ENCODE measurements at places on chromosomes 2 and 18. TPM values are rescaled to one million over a fixed set of nuclear protein-coding genes. Genes with fewer than 3 reads are reported as not detected.

HJURP gene
- total RNA-seq: 0.07 TPM

- DNase-seq: no peak
- H3K27ac ChIP-seq: no peak overlapping the region
- no peak overlapping the region for H3K4me3 ChIP-seq
- H3K36me3 ChIP-seq: no peaks in the 10 kb centered on the region
- no peaks in the 10 kb centered on the region for H3K4me1 ChIP-seq
These were observed 183.5 kb upstream of the FAM98A start for GRCh38 chr2:33782395-33783230.

GRCh38 chr2:2567776-2568175 is 236.7 kb upstream of the MYT1L start:
- H3K36me3 ChIP-seq: no peaks in the 10 kb centered on the region
- no peak for DNase-seq
- no peaks in the 10 kb centered on the region for H3K27me3 ChIP-seq
- no peaks in the 10 kb centered on the region for H3K4me1 ChIP-seq
- H3K4me3 ChIP-seq: no peak overlapping the region

- no peak for DNase-seq
- H3K36me3 ChIP-seq: no peaks in the 10 kb centered on the region
- H3K4me1 ChIP-seq: peaks cover 2% of the 10 kb centered on the region
- no peak overlapping the region for H3K27ac ChIP-seq
These were observed 209.6 kb downstream of the SLC8A1 start for GRCh38 chr2:40242315-40242714.

DNA sequence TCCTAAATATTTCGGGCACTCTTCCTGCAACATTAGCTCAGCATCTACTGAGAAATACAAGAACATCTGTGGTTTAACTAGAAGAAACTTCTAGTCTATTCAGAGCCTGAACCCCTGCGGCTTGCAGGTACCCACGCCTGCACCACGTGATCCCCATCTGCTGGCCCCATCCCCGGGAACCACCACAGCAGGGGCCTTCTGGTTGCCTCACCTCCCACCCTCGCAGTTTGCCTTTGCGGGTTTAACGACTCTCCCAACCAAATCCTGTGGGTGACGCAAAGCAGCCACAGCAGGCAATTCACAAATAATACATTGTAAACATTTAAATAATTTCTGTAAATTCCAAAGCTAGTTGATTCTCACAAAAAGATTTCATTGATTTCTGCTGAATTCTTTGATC is 90.2 kb upstream of the TMEM18 start:
- H3K4me1 ChIP-seq: no peaks in the 10 kb centered on the region
- DNase-seq: no peak
- no peaks in the 10 kb centered on the region for H3K27me3 ChIP-seq
- H3K36me3 ChIP-seq: no peaks in the 10 kb centered on the region
- H3K27ac ChIP-seq: no peak overlapping the region

DNA sequence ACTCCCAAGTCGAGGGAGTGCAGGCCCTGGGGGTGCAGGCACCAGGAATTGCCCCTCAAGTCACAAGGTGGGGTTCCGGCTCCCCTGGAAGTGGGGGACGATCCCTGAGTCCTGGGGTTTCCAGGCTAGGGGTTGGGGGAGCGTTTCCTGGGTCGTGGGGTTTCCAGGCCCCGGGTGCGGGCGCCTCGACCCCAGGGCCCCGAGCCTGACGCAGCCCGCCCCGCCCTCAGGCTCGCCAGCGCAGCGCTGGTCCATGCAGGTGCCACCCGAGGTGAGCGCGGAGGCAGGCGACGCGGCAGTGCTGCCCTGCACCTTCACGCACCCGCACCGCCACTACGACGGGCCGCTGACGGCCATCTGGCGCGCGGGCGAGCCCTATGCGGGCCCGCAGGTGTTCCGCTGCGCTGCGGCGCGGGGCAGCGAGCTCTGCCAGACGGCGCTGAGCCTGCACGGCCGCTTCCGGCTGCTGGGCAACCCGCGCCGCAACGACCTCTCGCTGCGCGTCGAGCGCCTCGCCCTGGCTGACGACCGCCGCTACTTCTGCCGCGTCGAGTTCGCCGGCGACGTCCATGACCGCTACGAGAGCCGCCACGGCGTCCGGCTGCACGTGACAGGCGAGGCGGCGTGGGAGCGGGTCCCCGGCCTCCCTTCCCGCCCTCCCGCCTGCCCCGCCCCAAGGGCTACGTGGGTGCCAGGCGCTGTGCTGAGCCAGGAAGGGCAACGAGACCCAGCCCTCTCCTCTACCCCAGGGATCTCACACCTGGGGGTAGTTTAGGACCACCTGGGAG is 12.0 kb downstream of the SIGLEC15 start:
- H3K4me1 ChIP-seq: peaks cover 7% of the 10 kb centered on the region
- DNase-seq: no peak
- H3K27me3 ChIP-seq: no peaks in the 10 kb centered on the region
- no peak overlapping the region for H3K4me3 ChIP-seq

DNA sequence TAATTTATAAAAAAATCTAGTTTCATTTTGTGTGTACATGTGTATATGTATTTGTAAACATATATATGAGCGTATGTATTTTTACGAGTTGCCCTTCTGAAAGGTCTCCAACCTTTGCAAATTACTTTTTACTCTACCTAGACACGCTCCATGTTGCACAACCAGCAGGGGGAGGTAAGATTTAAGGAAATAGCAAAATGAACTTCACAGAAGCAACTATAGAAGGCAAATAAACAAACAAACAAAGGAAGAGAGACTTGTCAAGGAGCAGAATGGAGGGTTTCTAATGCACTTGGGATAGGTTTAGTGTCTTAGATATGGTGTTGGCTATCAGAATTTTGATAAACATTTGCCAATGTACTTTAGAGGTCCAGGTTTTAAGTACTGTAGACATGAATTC is 820.5 kb upstream of the POU3F3 start:
- no peaks in the 10 kb centered on the region for H3K27me3 ChIP-seq
- H3K4me3 ChIP-seq: no peak overlapping the region
- H3K27ac ChIP-seq: no peak overlapping the region
- no peak for DNase-seq

SERPINB10 gene
- total RNA-seq: not detected
